ENCODE measurements at places on chromosomes 1 and 21.

DNA sequence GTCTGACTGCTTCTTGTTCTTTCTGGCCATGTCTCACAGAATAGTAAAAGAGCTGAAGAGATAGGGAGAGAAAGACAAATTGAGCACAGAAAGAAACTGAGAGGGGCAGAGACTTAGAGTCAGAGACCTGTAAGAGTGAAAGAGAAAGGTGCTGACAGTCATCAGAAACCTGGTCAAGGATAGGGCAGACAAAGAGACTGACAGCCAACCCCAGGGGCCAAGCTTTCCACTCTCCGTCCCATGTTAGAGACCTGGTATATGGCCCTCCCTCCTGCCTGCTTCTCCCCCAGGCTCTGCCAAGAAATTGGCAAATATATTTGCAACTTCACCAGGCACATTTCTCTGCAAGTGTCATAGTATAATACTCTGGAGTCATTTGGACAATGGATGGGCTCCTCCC is 64.6 kb downstream of the RHBG start:
- no peak for DNase-seq

DNA sequence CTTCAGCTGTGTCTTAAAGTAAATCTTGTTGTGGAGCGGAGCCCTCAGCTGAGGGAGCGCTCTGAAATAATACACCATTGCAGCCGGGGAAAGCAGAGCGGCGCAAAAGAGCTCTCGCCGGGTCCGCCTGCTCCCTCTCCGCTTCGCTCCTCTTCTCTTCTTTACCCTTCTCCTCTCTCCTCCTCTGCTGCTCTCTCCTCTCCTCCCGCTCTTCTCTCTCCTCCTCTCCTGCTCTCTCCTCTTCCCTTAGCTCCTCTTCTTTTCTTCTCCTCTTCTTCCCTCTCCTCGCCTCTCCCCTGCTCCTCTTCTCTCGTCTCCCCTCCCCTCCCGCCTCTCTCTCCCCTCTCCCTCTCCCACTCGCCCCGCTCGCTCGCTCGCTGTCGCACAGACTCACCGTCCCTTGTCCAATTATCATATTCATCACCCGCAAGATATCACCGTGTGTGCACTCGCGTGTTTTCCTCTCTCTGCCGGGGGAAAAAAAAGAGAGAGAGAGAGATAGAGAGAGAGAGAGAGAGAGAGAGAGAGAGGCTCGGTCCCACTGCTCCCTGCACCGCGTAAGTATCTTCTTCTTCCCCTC is at the start of gene PROX1:
PROX1 (plus strand) TSS at position 47 of the 580 bp plus-strand sequence. CDS start 8,563 bp downstream, outside the sequence.
- peak; percentile 85 for DNase-seq

- no peak for DNase-seq
These were observed 867.3 kb downstream of the PLA2G4A start for GRCh38 chr1:187696073-187696472.

DNA sequence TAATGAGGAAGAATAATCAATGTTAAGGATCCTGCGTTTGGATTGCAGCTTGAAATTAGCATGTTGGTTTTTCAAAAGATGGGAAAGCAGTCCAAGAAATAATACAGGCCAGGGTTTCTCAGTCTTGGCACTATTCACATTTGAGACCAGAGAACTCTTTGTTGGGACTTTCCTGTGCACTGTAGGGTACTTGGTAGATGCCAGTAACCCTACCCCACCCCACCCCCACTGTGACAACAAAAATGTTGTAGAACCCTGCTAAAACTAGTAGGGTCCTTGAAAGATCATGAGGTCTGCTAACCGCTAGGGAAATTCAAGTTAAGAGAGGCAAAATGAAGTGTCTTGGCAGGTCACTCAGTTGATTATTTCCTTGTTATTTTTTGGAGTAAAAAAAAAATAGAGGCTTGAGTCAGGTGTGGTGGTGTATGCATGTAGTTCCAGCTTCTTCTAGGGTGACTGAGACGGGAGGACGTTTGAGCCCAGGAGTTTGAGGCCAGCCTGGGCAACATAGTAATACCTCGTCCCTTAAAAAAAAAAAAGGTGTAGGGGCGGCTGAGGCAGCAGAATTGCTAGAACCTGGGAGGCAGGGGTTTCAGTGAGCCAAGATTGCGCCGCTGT is 53.3 kb downstream of the SPEN start:
- DNase-seq: no peak

DNA sequence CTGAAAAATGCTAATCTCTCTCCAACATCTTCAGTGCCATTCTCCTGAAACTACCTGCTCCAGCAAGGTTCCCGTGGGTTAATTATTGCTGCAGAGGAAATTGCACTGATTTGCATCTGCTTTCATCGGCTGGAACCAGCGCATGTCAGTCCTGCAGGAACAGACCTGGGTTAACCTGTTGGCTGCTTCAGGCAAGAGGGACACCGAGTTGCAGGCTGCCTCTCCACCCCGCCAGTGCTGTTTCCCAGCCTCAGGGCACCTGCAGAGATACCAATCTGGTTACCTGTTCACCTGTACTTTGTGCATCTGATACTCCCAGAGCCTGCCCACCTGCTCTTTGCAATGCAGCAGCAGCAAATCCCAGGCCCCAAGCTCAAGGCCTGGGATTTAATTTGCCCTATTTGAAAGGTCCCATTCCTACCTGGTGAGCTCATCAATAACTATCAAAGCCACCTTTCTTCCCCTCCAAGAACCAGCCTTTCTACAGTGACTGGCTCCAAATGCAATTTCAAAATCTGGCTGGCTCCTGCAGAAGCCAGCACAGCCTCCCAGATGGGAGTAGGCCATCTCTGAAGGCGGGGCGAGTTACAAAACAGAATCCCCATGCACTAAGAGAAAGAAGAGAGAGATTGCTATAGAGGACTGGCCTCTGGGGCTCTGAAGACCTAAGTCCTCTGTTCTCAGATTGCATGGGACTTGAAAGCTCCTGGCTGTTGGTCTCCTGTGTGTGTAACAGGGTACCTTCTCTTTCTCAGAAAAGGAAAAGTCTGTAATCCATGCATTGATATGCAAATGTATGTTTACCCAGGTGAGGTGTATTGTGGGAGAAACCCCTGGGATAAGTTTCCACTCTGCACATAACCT is 67.8 kb downstream of the TOMM20 start:
- peak; percentile 78 for DNase-seq

DNA sequence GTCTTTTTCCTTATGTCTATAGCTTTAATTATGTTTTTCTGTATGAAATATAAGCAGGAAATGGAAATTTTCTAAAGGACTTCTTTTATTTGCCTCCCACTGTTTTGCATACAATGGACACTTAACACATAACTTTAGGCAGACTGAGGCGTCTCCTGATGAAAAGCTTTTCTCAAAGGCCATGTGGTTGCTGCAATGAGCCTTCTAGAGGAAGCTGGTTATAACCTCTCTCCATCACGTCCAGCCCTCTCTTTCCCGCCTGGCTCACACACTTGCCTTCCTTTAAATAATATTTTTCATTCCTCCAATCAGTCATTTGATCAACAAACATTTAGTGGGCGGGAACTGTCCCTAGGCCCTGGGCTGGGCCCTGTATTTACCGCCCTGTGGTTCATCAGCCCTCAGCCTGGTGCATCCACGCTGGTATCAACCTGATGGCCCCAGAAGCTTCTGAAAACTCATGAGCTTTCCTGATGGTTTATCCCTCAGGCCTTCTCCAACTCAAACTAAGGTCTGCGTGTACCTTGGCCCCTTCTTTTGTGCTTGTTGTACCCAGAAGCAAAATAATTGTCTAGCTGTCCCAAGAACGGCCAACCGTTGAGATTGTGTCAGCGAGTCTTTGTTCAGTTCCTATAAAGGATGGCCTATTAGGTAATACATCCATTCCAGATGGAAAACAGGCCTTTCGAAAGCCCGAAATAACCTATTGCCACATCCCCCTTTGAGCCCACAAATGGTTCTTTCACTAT is 75.3 kb upstream of the LYST start:
- no peak for DNase-seq

Data from epithelial cell of esophagus (primary cell).